ENCODE measurements at places on chromosomes 4 and X.
A peak's percentile ranks its signal among the peaks of the same experiment; 100 is the strongest.

DNA sequence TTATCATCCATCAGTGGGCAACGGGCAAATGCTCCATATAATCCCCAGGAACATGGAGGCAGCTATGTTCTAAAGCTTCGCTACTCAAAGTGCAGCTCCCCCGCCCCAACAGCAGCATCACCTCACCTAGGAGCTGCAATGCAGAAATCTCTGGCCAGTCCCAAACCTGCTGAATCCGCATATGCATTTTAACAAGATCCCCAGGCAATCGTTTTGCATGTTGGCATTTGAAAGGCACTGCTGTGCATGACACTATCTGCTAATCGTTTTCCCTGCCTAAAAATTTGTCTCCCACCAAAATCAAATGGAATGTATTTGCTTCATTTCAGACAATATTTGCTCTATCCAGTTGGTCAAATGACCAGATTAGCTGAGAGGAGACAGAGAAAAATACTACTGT is 15.2 kb downstream of the ADGRG2 start:
- no peak for DNase-seq

GRCh38 chrX:68749426-68749825 is 79.4 kb upstream of the EFNB1 start:
- DNase-seq: no peak

DNA sequence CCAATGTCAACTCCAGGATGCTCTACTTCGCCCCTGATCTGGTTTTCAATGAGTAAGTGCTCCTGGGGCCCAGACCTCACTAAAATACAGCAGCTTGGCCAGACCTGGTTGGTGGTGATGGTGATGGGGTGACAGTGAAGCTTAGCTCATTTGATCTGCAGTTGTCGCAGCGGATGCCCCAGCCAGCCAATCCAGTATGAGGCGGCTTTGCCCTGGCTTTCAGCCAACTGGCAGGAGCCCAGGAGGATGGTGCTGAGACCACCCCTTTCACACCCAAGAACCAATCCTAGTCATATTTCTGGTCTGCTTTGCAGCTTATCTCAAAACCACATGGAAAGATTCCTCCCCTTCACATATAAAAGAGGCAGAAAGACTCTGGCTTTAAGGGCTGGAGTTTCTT is 173.8 kb downstream of the AR start:
- no peak for DNase-seq

DNA sequence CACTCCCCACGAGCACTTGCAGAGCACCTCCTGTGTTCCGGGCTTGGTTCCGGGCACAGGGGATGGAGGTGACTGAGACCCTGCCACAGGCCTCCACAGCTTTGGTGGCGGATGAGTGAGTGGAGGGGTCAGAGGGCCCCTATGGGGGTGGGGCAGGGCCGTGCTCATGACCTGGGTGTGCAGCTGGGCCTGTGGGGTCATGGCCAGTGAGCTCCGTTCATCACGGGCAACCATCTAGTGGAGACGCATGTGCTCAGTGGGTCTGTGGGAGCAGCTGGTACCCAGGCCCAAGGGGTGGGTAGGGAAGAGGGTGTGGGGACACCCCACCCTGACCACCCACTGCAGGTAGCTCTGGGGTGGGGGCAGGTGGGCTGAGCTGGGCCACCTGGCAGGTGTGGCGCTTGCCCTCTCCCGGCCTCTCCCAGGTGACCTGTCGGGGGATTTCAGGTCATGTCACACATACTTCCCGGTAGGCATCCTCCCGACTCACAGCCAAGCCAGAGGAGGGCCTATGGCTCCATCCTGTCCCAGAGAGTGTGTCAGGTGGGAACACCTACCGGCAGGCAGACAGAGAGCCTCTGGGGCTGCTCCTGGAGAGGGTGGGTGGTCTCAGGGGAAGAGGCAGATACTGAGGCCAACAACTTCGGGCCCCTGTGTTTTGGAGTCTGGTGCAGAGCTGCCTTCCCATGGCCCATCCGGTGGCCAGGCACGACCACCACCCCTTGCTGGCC is 3.6 kb downstream of the PSAPL1 start:
- DNase-seq: no peak

- DNase-seq: no peak
These were observed 274.7 kb downstream of the GLUD2 start for GRCh38 chrX:121322159-121322558.

DNA sequence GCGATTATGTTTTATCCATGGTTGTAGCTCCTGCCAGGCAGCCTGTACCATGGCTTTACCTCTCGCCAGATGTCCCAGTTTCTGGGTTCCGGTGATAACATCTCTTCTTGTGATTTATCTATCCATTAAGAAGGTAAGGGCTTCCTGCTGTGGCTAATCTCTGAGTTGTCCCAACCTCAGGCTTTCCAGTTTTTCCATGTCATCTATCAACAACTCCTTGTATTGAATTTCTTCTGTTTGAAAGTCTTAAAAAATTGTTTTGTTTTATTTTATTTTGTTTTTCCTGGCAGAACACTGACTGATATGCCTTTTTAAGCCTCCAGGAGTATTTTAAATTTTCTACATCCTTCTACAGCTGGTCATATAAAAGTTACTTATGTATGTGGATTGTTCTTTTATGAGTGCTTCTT is 241.9 kb downstream of the ANTXR2 start:
- DNase-seq: no peak

DNA sequence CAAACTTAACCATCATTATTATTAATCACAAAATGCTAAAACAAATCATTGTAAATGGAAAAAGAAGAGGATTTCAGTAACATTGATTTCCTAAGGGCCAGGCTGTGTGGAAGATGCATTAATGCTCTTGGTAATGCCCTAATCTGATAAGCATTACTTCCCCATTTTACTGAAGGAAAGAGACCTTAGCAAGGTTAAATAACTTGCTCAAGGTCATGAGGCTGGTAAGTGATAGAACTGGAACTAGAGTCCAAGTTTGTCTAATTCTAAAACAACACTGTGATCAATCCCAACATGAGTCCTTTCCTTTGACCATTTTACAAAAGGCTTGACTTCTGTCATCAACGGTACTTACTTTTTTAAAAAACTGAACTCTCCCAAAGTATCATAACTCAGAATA is 32.6 kb downstream of the ADAMTS3 start:
- DNase-seq: no peak

DNA sequence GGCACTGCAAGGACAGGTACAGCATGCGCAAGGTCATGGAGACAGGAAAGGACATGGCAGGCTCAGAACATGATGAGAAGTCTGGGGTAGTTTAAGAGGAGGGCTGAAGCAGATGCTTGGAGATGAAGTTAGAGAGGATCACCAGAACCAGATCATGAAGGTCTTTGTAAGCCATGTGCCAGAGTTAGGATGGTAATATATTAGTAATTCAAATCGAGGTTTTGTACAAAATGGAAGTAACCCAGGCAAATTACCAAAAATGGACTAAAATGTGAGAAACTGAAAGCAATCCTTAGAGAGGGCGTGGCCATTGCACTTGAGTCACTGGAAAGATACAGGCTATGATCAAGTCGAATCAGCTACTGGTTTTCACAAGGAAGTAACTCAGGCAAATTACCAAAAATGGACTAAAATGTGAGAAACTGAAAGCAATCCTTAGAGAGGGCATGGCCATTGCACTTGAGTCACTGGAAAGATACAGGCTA is 13.5 kb downstream of the RXFP1 start:
- peak; percentile 70 for DNase-seq

DNA sequence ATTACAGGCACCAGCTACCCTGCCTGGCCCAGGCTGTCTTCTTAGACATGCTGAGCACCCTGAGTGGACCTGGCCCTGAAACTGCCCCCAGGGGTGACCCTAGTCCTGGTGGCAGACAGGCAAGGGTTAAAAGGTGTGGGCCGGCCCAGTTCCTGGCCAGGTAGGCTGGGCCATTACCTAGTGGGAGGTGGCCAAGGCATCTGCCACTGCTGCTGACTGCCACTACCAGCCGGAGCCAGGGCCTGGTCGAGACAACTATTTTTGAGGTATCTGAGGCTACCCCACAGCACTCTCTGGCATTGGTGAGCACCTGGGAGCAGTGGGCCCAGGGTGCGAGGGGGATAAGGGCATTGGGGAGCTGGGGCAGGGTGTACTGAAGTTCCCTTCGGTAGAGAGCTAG is at the start of gene CCDC120:
CCDC120 (plus strand) TSS at position 206 of the 400 bp plus-strand sequence. CDS start 3,043 bp downstream, outside the sequence.
- peak; percentile 28 for DNase-seq

DNA sequence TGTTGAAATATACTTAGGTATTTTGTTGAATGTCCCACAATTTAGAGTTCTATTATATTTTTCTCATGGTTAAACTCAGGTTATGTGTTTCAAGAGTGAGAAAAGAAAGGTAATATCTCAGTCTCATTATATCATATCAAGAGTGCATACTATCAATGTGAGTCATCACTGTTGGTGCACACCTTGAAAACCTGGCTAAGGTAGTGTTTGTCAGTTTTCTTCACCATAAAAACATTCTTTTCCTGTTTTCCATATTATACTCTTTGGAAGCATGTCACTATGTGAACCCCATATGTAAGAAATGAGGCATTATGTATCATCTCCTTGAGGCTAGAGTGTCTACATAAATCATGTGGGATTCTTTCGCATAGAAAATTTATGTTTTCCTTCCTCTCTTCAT is 307.6 kb upstream of the CTSO start:
- peak; percentile 57 for DNase-seq

- no peak for DNase-seq
These were observed 26.9 kb downstream of the PAPSS1 start for GRCh38 chr4:107693132-107693531.

DNA sequence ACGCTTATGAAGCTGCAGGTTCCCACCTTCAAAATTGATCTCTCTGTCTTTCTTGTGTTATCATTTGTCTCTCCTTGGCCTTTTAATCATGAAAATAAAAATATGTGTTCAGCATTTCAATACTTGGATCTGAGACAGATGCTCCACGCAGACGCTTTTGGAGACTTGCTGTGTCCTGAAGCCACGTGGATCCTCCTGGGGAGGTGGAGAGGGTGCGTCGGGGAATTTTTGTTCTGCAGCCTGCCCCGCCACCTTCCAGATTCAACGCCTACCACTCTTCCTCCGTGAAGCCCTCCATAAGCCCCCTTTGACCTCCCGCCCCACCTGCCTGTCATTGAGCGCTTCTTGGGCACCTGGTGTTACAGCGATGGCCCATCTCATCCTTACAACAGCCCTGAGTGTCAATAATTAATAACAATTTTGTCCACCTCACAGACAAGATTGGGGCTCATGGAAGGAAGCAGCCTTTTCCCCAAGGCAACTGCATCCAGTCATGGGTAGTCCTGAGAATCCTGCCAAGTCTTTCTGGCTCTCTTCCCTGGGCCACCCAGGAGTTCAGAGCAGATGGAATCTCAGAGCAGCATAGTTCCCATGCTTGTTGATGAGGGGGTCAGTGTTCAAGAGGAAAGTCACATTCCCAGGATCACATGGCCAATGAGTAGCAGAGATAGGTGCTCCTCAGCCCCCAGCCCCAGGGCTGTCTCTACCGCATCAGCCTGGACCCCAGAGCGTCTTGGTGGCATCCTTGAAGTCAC is 172.6 kb upstream of the PSAPL1 start:
- DNase-seq: no peak

GRCh38 chr4:187016101-187016500 is 292.4 kb upstream of the FAT1 start:
- no peak for DNase-seq

GRCh38 chrX:10360116-10360515 is 203.3 kb downstream of the CLCN4 start:
- no peak for DNase-seq

- DNase-seq: no peak
These were observed 10.4 kb downstream of the ANOS1 start for GRCh38 chrX:8721536-8721935.

DNA sequence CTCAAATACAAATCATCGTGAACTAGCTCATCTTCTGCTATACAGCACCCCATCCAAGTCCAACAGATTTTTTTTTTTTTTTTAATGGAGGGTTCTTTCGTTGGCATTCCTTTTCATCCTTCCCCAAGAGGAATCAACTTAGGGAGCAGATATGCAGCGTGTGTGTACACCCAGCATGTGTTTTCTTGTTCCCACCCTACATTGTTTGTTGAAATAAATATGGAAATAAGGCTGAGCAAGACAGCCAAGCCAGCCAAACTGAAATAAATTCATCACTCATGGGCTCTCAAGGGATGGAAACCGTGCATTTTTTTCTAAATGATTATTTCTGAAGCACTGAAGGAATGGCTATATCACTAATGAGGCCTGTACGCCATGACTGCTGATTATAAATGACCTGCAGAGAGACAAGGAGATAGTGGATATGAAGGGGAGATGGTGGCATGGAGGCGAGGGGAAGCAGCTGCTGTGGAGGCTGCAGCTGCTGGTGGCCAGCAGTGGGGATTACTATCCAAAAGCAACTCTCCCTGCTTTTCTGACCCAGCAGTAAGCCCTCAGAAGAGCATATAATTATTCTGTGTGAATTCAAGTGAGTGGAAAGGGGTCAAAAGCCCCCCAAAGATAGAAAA is 173.9 kb downstream of the MGST2 start:
- no peak for DNase-seq

GRCh38 chr4:18052158-18052557 is 30.6 kb upstream of the LCORL start:
- DNase-seq: no peak

DNA sequence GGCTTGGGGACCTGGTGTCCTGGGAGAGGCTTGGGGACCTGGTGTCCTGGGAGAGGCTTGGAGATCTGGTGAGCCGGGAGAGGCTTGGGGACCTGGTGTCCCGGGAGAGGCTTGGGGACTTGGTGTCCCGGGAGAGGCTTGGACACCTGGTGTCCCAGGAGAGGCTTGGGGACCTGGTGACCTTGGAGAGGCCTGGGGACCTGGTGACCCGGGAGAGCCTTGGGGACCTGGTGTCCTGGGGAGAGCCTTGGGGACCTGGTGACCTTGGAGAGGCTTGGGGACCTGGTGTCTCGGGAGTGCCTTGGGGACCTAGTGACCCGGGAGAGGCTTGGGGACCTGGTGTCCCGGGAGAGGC is 12.6 kb downstream of the SHOX start:
- DNase-seq: no peak

DNA sequence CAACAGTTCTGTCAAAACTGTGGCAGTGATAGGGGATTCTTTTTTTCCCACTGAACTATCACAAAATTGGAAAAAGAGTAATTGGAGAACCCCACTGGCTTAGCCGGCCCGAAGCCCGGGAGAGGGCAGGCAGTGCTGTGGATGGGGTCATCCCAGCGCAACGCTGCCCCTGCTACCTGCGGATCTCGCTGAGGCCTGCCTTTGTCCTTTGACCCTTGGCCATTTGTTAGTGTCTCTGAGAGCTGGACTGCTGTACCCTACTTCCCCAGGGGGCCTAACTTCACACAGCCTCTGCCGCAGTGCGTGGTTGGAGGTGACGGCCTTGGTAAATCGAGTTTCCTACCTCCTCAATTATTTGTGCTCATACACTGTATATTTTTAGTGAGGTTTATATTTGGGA is 43.0 kb upstream of the MSANTD1 start:
- no peak for DNase-seq

GRCh38 chr4:52212702-52213101 is 161.6 kb downstream of the SPATA18 start:
- no peak for DNase-seq

GRCh38 chr4:2142630-2143427 is 83.7 kb downstream of the NAT8L start:
- DNase-seq: no peak

GRCh38 chrX:98029861-98030260 is 1146.2 kb downstream of the RPA4 start:
- no peak for DNase-seq

- no peak for DNase-seq
These were observed 567.9 kb upstream of the HTR2C start for GRCh38 chrX:114015966-114016365.

GRCh38 chr4:169115897-169116254 is 105.8 kb upstream of the CBR4 start:
- DNase-seq: peak; percentile 100

- no peak for DNase-seq
These were observed 47.8 kb downstream of the COMMD8 start for GRCh38 chr4:47415719-47416118.
